SW 1271 (cell line): ENCODE measurements at places on chromosomes 2 and 18.
A peak's percentile ranks its signal among the peaks of the same experiment; 100 is the strongest.

DNA sequence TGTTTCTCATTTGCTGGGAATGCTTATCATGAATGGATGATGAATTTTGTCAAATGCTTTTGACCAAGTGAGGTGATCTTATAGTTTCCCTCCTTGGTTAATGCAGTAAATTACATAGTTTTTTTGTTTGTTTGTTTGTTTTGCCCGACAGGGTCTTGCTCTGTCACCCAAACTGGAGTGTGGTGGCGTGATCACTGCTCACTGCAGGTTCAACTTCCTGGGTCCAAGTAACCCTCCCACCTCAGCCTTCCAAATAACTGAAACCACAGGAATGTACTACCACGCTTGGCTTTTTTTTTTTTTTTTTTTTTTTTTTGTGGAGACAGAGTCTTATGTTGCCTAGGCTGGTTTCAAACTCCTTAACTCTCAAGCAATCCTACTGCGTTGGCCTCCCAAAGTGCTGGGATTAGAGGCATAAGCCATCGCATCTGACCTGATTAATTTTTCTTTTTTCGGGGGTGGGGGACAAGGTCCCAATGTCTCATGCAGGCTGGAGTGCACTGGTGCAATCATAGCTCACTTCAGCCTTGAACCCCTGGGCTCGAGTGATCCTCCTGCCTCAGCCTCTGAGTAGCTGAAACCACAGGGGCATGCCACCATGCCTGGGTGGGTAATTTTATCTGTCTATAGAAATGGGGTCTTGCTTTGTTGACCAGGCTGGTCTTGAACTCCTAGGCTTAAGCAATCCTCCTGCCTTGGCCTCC is 48.6 kb downstream of the SMAD2 start:
- peak; percentile 68 for DNase-seq

GRCh38 chr2:186693446-186693832 is 421 bp upstream of the FAM171B start:
- no peak for DNase-seq

DNA sequence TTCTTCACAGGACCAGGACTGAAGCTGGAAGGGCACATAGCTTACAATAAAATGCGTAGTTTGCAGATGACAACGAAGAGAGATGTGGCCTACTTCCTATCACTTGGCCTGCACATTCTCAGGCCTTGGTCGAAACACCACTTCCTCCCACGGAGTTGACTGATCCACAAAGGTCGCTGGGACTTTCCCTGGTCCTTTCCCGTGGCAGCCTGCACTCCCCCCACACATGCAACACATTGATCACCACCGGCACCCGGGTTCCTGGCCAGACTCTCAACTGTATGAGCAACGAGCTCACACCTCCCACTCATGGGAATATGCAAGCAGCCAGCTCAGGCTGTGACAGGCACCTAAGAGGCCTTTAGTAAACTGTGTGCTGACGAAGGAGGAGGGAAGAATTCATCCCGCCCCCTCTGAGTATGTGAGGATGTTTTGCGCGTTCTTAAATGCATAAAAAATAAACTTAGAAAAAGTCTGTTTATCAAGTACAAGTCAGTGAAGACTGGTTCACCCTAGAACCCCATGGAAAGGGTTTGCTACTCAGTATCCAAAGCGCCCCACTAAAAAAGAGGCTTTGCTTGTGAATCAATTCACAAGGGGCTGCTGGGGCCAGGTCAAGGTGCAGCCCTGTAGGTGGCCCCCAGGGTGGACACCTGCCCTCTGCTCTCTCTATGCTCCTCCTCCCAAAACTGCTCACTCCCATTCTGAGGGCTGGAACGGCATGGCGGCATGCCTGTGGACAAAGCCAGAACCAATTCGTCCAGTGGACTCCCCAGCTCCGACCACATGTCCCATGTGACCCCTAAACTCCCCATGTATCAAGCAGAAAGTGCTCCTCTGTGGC is 154.3 kb downstream of the EIPR1 start:
- DNase-seq = no peak

DNA sequence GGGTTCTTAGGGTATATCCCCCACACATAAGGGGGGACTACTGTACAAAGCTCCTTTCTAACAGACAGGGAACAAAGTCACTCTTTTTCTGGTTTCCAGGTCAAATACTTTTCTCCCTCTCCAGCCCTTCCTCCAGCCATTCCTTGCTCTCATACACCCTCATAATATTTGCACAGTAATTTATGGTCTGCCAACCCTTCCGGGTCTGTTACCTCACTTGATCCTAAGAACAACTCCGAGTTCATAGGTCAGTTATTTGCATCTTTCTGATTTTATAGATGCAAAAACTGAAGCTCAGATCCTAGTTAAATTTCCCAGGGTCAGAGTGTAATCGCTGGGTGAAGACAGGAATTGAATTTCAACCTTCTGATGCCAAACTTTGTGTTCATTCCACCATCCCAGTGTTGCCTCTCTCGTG is 14.8 kb upstream of the MATN3 start:
- DNase-seq = no peak
